ENCODE measurements at places on chromosomes 3 and 15.

- no peak for DNase-seq
These were observed 71.0 kb downstream of the EDEM1 start for GRCh38 chr3:5258526-5258925.

GRCh38 chr15:71249986-71250385 is 134.7 kb downstream of the THSD4 start:
- DNase-seq, result no peak

GRCh38 chr15:67019069-67019468 is 46.3 kb upstream of the SMAD3 start:
- DNase-seq, result no peak

- DNase-seq, result no peak
These were observed 35.0 kb downstream of the MTMR10 start for GRCh38 chr15:30956216-30957124.

DNA sequence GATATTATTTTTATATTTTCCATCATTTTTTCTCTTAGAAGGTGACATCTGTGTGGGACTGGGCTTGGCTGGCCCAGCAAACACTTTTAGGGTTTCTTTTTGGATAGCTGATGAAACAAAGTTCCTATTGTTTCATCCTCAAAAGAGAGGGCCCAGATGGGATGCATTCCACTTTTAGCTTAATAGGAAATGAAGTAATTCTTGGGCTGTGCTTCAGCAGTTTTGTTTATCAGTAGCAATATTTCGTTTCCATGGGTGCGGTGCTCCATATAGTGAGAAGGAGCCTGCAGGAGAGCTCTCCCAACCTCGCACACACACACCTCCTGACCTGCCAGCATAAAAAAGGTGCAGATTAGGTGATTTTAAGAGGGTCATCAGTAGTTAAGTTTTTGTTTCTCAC is 147.5 kb downstream of the AKAP13 start:
- no peak for DNase-seq

- peak; percentile 5 for DNase-seq
These were observed 185.3 kb upstream of the FEZF2 start for GRCh38 chr3:62558549-62559112.

DNA sequence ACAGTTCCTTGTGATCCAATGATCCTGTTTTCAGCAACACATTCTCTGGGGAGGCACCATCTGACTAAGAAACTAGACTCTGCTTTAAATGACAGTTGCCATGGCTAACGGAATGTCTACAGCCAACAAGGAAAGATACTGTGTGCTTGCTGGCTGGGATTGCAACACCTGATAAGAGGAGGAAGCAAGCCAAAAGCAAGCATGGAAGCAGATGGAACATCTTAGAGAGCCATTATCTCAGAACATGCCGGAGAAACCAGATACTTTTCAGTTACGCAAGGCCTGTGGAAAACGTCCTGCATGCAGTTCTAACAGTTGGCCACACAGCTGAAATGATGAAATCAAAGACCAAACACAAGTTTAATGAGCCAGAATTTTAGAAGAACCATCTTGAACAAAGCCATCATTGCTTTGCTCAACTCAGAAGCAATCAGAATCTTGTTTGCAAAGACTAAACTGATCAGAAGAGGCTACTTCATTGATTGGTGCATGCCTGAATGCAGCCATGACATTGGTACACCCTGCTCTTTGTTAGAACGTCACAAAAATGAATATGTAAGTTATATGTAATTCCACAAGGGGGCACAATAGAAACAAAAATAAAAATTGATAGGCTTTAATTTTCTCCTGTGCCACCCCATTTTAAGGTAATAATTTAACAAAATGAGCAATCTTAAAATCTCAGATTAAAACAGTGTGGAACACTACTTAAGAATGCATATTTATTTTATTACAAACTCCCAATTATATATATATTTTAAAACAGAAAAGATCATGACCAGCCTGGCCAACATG is 50.8 kb downstream of the GXYLT2 start:
- peak; percentile 55 for DNase-seq

- DNase-seq, result no peak
These were observed 556.9 kb downstream of the MECOM start for GRCh38 chr3:169106662-169107061.

DNA sequence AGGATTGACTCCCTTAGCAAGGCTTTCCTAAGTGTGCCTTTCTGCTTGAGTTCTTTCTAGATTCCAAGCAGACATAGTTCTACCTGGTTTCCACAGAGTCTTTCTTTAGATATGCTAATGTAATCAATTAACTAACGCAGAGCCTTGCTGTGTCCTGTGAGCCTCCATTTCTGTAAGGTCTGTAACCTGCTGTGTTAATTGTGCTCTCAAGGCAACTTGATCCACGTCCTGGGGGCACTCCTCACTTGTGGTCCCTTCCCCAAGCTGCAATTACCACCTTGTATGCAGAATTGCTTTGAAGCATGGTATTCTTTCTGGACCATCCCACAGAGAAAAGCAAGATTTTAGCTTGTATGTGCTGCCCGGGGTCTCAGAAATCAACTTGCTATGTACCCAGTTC is 29.5 kb upstream of the THSD4 start:
- no peak for DNase-seq

- DNase-seq, result peak; percentile 50
These were observed 10.0 kb downstream of the PLXND1 start for GRCh38 chr3:129596194-129597086.

- DNase-seq, result no peak
These were observed 102.8 kb downstream of the TBC1D2B start for GRCh38 chr15:77974416-77975331.

DNA sequence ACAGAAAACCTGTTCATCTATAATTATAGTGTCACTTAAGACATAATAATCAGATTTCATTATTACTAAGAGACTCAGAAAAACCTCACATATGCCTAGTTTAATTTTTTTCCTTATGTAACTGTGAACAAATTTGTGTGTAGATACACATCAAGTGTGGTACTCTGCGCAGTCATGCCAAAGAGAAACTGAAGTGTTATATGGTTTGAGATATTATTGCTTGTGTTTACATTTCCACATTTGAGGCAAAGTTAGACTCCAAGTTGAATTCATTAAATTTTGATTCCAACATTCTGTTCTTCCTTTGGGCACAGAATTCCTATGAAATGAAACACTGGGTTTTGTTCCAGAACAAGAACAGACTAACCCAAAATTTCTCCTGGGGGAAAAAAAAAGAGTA is 2.2 kb downstream of the MBNL1 start:
- DNase-seq, result no peak

DNA sequence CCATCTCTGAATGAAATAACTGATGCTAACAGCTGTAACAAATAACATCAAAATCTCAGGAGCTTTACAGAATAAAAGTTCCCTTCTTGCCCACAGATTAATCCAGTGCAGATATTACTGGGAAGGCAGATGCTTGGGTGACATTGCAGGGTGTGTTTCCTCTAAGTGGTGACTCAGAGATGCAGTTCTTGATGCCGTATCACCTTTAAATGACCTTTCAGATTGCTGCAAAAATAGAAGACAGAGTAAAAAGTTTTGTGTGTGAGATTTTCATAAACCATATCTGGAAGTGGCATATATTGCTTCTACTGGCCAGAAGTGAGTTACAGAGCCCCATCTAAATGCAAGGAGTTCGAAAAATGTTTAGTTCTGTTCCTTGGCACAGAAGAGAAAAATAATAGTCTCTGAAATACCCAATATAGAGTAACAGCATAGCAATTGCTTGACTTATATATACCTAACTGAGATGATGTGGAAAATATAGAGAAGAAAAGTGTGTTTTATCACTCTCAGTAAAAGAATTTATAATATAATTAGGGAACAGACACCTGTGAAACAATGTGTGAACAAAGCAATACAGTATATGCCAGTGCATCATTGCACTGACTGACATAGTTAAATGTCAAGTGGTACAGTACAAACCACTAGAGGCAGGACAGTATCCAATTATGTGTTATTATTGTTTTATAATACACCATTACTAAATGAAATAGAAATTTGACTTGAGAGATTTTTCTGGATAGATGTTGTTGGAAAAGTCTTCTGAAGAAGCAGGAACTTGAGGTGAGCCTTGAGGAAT is 430.7 kb upstream of the CBLB start:
- DNase-seq, result no peak

DNA sequence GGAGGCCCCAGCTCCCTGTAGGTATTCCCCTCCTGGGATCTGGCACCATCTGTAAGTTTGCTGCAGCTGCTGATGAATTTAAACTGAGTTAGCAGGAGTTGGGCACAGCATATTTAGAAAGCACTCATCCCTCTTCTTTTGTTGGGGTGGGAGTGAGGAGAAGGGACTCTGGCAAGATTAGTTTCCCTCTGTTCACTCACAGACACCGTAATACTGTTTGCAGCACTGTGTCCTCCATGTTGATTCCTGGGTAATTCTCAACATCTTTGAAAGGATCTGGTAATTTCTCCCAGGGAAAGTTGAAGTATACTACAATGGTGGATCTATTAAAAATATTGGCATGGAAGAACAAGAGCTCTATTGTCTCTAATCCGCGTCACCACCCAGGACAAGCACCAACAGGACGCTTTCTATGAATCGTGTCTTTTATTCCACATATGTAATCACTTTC is 173.3 kb downstream of the RBMS3 start:
- DNase-seq, result no peak

DNA sequence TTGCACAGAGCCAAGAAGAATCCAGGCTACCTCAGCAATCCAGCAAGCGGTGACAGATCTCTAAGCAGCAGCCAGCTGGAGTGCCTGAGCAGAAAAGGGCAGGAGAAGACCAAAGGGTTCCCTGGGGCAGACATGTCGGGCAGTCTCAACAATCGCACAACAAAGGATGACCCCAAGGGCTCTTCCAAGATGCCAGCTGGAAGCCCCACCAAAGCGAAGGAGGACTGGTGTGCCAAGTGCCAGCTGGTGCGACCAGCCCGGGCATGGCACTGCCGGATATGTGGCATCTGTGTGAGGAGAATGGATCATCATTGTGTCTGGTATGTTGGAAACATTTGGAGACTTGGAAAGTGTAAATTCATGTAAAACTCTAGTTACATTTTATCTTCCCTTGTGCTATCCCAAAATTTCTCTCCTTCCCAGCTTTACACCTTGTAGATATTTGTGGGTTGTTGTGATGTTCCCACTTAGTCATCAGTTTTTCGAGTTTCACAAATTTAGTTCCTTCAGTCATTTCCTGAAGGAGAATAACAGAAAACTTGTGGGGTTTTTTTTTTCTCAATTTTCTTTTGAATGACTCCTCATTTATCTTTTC is 6.4 kb downstream of the ZDHHC23 start:
- no peak for DNase-seq

- DNase-seq, result no peak
These were observed 1.6 kb upstream of the FLNB start for GRCh38 chr3:58006661-58007060.

DNA sequence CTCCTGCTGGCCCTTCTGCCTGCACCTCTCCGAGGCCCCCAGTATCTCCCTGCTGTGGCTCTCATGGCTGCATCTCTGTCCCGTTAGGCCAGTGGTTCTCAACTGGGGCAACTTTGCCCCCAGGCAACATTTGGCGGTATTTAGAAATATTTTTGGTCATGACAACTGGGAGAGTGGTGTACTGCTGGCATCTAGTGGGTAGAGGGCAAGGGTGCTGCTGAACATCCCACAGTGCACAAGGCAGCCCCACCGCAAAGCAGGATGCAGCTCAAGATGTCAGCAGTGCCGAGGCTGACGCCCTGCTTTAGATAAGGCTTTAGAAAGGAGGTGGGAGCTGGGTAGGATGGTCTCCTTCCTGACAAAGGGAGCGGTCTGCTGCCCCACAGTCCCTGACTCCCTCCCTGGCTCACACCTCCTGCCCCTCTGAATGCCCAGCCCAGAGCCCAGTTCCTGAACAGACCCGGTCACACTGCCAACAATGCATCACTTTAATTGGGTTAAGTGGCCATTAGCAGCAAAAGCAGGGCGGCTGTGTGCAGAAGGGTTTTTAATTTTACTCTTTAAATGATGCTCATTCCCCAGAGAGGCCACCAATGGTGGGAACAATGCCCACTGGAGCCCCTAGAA is 68.8 kb upstream of the TMEM115 start:
- DNase-seq, result peak; percentile 24

DNA sequence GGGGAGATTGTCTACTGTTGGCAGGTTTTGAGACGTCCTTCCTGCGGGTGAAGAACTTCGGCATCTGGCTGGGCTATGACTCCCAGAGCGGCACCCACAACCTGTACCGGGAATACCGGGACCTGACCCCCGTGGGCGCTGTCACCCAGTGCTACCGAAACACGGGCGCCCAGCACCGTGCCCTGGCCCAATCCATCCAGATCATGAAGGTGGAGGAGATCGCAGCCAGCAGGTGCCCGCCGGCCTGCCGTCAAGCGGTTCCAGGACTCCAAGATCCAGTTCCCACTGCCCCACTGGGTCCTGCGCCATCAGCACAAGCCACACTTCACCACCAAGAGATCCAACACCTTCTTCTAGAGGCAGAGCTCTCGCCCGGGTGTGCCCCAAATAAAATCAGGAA is 194.9 kb upstream of the EPHA6 start:
- DNase-seq, result no peak

DNA sequence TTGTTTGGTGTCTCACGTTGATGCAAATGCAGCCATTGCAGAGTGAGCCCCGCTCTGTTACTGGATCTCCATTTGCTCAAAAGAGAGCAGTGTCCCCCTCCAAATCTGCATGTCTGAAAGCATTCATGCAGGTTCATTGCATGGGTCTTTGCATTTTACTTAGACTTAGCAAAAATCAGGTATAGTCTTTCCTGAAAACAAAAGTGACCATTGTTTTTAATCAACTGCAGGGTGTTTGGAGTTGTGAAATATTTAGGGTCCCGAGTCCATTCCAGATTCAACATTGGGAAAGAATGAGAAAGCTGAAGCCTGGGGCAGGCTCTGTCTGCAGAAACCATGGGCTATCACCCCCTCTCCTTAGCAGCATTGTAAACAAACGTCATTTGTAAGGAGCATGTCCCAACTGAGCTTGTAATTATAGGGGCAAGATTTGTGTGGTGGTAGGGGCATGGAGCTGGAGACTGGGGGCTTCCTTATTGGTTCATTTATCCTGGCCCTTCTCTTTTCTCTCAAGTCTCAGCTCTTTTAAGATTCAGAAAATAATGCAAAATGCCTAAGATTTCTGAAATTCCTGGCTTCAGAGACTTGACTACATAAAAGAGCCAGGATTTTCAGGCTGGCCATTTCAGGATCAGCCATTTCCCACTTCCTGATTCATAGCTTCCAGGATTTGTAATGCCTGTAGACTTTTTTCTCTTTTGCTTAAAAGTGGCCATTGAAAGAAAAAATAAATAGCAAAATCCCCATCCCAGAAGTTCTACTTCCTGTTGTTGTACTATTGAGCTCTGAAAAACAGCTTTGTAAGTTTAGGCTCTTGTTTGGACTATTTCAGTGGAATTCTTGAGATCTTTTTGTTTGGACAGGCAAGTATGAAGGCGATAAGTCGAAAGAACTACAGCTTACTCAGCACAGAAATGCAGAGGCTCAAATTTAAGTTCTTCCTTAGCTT is 23.0 kb downstream of the IGF1R start:
- DNase-seq, result no peak

GRCh38 chr3:194986208-194987043 is 284.5 kb downstream of the XXYLT1 start:
- DNase-seq, result no peak

GRCh38 chr3:140530603-140531002 is 147.3 kb upstream of the TRIM42 start:
- DNase-seq, result no peak
